ENCODE measurements at places on chromosomes 2 and 18. TPM values are rescaled to one million over a fixed set of nuclear protein-coding genes. Genes with fewer than 3 reads are reported as not detected.

DNA sequence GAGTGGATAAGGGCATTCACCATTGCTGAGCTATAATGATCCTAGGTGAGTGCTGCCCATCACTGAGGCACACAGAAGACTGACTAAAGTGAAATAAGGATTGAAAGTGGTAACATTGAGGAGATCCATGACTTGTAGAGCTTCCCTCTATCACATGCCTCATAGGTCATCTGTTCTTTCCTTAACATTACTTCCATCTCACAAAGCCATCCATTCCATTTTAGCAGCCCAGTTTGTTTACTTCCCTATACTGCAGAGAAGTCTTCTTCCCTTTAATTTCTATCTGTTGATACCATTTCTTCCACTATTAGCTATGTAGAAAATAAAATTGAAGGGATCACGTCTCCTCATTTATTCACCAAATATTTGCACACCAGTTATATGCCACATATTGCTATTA lies 32.1 kb downstream of the ME2 start:
- DNase-seq, result no peak

DNA sequence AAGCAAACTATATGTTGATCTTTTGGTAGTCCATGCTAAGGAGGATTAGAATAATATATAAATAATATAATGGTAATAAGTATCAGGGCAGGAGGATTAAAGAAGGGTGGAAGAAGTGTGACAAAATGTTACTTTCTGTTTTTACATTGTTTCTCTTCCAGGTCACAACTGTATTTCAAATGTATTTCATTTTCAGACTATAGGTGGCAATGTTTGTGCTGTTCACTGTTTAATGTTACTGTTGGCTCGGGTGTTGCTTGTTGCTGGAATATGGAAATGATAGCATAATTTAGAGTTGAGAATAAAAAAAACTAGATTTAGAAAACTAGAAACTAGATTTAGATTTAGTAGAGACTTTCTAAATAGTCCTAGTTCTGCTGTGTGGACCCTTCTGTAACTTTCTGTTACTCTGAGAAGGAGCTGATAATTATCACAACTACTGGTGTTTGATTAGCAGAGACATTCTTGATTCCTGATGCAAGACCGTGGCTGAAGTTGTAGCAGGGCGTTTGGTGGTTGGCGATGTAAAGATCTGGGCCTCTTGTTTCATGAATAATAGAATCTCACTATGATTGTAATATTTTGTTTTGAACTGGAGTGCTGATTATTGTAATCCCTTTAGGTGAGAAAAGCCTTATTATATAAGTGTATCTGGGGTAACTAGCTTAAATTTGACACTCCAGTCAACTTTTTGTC lies 7.9 kb downstream of the NEDD4L start:
- DNase-seq, result peak; percentile 45

Gene ACMSD
- not detected for total RNA-seq

Gene RAX
- not detected for total RNA-seq

- no peak for DNase-seq
Measured at GRCh38 chr18:32623563-32623962, 149.3 kb downstream of the KLHL14 start.

DNA sequence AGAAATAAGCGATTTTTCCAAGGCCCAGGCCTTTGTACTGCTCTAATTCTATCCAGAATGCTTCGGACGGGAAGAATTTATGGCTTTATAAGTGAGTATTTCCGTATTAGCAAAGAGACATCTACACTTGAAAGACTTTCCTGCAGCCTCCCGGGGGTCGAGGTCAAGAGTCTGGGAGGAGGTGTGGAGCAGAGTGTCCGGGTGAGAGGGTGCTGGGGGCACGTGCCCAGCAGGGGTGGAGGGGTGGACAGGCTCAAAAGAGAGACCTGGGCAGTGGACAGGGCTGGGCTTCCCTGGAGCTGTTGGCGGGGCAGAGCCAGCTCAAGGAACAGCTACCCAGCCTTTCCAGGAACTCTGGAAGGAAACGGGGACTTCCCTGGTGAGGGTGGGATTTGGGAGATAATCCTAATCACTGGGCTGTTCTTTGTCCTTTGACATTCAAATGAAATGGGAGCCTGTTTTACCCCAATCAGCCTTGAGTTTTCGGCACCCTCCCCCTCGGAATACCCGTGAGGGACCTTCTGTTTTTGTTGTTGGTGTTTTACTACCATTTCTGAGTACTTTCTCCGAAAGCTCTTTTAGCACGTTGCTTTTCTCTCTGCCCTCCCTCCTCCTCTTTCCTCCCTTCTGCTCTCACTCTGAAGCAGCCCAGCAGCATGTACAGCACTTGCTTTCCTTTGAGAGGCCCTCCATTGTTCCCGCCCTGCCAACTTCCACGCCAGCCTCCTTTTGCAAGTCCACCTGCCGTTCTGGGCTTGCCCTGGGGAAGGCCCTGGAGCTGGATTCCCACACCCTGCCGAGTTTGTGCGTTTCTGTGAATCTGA lies 164.7 kb downstream of the AGAP1 start:
- DNase-seq, result no peak

Gene DSC2
- 1.3 TPM for total RNA-seq

Gene NGEF
- total RNA-seq, result 9.3 TPM

DNA sequence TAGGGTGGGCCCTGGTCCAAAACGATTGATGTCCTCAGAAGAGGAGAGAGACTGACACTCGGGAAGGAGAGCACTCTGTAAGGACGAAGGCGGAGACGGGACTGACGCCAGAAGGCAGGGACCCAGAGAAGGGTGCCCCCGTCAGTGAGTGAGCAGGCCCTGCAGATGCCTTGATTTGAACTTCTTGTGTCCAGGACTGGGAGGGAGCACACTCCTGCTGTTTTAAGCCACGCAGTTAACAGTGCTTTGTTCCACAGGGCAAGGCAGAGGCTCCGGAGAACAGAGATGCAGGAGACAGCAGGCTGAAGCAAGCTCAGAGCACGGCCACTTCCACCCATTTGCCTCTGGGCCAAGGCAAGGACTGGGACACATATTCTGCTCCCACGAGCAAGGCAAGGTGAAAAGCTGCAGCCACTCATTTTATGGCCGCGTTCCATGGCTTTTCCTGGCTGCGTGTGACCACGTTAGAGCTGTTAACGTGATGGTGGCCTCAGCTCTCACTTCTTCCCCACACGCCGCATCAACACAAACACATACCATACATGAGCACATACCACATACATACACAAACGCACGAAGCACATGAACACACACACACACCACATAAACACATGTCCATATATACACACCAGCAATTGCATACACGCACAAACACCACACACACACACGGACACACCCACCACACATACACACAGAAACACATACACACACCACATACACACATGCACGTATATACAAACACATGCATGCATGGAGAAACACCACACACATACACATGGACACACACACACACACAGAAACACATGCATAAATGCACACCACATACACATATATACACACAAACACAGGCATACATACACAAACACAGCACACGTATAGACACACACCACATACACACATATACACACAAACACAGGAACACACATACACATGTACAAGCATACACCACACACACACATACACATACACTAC lies 521.0 kb upstream of the MYT1L start:
- DNase-seq, result no peak

Gene C18orf54
- total RNA-seq, result 10.2 TPM

Gene WNT6
- not detected for total RNA-seq

DNA sequence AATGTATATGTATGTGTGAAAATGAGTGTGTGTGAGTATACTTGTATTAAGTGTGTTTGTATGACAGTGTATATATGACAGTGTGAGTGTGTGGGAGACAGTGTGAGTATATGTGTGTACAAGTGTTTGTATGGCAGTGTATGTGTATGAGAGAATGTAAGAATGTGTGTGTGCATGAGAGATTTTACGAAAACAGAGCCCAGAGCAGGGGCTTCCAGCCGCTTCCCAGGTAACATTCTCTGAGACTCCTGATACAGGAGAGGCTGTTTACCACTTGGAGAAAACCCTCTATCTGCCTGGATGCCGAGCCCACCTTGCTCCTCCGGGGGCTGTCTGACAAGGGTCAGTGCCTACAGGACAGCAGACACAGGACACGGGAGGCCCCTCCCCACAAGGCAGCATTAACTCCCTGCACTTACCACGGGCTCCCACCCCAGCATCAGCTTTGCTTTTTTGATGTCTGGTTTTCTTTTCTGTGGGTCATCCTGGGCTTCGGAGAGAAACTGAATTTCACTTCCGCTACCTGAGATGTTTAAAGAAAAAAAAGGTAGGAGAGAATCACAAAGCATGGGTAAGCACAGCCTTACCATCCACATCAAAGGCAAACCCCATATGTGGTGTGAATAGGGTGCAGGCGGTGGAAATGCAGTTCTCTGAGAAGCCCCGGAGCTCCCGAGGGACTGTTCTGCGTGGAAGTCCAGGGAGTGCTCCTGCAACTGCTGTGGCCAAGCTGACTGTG lies 97.6 kb downstream of the UXS1 start:
- DNase-seq, result no peak

DNA sequence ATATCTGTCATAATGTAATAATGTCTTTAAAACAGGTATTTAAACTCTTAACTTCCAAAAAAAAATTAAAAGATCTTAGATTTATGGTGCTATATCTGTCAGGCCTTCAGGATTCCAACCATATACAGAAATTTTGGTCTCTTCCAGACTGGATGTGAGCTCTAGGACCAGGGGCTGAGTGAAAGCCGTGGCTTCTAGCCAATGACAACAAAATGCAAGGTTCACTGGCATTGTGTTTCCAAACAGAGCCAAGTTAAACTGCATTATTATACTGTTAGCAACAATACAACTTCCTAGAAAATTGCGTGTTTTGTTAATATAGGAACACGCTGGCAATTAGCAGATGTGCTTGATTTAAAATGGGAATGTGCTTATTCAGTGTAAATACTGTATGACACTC lies 809.8 kb upstream of the SOX11 start:
- no peak for DNase-seq

- peak; percentile 24 for DNase-seq
Measured at GRCh38 chr2:75053484-75054112, 95.2 kb downstream of the POLE4 start.

GRCh38 chr2:208280933-208281332 lies 14.9 kb downstream of the PIKFYVE start:
- DNase-seq, result no peak

Gene STK36
- 7.9 TPM for total RNA-seq

GRCh38 chr2:221124532-221125240 lies 447.4 kb downstream of the EPHA4 start:
- no peak for DNase-seq

DNA sequence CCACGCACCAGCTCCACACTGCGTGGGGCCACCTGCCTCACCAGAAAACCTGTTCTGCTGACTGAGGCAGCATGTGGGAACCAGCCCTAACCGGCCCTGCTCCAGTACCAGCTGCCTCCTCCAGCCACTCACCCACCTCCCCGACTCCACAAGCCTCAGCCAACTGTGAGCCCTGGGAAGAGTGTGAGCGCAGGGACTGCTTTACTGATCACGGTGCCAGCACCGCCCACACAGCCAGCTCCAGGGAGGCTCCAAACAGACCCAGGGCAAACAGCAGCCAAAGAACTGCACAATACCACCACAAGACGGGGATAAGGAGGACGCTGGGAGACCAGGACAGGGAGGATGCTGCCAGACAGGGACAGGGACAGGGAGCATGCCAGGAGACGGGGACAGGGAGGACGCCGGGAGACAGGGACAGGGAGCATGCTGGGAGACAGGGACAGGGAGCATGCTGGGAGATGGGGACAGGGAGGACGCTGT lies 28.4 kb downstream of the EIPR1 start:
- no peak for DNase-seq

DNA sequence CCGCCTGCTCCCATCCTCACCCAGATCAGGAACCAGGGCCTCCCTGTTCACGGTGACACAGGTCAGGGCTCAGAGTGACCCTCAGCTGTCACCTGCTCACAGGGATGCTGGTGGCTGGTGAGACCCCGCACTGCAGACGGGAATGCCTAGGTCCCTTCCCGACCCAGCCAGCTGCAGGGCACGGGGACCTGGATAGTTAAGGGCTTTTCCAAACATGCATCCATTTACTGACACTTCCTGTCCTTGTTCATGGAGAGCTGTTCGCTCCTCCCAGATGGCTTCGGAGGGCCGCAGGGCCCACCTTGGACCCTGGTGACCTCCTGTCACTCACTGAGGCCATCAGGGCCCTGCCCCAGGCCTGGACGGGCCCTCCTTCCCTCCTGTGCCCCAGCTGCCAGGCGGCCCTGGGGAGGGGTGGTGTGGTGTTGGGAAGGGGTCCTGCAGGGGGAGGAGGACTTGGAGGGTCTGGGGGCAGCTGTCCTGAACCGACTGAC lies 31.7 kb downstream of the GPC1 start:
- DNase-seq, result peak; percentile 39

Gene TDRD15
- total RNA-seq, result not detected

DNA sequence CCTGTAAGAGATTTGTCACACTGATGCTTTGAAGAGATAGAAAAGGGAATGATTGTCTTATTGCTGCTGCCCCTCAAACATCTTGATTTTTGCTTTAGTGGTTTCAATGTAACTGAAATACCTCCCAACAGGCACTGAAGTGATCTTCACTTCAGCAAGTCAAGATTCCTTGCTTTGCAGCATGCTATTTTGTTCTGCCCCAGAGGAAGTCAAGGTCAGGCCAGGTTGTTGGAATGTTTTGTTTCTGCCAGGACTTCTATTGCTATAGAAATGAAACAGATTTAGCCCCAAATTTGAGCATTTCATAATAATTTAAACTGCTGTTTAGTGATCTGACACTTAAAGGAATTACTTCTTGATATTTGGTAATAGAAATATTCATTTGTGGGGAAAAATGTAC lies 277.6 kb downstream of the ZNF804A start:
- DNase-seq, result no peak

Gene RTP5
- not detected for total RNA-seq

DNA sequence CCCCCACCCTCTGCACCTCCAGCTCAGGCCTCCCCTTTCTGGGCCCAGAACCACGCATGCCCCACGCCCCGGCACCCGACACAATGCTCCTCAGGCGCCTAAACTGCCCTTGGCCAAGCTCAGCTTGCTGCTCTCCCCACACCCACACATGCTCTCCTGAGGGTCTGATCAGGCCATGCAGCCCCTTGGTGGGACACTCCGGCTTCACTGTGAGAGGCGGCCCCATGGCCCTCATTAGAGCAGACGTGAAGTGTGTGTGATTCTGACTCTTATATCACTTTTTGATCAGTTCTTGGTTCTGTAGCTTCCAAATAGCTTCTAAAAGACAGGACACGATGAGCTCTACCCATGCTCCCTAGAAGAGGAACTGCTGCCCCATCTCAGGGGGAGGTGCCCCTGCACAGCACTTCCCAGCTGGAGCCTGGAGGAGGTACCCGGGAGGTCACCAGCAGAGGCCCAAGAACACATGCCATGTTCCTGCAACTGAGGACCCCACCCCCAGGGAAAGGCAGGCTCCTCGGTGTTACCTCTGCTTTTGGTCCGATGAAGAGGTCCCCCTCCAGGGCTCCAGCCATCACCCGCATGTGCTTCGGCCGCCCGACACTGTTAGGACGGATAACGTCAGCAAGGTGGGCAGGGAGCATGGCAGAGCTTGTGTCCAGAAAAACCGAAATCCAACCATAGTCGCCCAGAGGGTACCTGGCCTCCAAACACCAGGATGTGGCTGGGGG lies 3.6 kb downstream of the ACTR1B start:
- DNase-seq, result no peak

- no peak for DNase-seq
Measured at GRCh38 chr2:175805442-175806124, 196.5 kb downstream of the LNPK start.

Gene SPIRE1
- total RNA-seq, result 31.6 TPM

- no peak for DNase-seq
Measured at GRCh38 chr18:49745045-49746014, 68.0 kb downstream of the ACAA2 start.

- DNase-seq, result no peak
Measured at GRCh38 chr18:38933322-38933721, 1367.7 kb upstream of the CELF4 start.
